ENCODE measurements at places on chromosomes 4 and X. TPM values are rescaled to one million over a fixed set of nuclear protein-coding genes. Genes with fewer than 3 reads are reported as not detected.

GRCh38 chrX:54044877-54045338, 635 bp upstream of the PHF8 start:
- no peak for DNase-seq

GRCh38 chr4:20899591-20899990, 199.3 kb downstream of the PACRGL start:
- no peak for DNase-seq

DNA sequence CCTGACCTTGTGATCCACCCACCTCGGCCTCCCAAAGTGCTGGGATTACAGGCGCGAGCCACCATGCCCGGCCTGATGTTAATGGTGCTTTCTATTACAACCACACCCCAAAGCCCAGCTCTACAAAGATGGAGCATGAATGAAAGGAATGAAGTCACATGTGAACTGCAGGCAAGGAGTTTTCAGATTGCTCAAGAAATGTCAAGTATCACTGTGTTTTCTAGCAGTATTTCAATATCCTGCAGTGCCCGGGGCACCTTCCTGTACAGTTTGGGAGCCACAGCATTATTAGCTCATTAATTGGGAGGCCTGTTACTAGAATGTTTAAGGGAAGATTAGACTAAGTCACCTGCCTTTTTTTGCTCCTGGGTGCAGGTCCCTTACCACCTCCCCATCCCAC, 40.1 kb downstream of the PRIMPOL start:
- DNase-seq: no peak

GRCh38 chr4:139509727-139510410, 46.1 kb downstream of the SETD7 start:
- no peak for DNase-seq

PCDH10 gene
- total RNA-seq: not detected

CXCL13 gene
- total RNA-seq: not detected

All from NCI-H460 (cell line).